ENCODE measurements at places on chromosomes 6 and 20. TPM values are rescaled to one million over a fixed set of nuclear protein-coding genes. Genes with fewer than 3 reads are reported as not detected.

GRCh38 chr20:3731944-3732326 is 550 bp upstream of the HSPA12B start:
- no peak for DNase-seq

GRCh38 chr6:7170117-7170732 is 62.5 kb downstream of the RREB1 start:
- no peak for DNase-seq

DNA sequence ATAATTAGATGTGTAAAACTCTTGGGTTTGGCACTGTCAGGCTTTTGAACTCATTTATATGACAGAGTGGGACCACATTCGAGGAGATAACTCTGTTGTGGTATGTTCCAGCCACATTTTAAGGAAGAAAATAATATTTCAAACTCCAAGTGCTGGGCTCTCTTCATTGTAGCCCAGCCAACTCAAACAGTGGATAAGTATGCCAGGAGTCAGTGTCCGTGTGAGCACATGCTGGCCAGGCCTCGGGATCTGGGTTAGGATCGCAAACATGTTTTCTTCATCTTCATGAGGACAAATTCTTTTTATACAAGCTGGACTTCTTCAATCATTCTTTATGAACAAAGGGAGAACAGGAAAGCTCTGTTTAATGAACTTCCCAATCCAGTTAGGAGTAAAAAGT is 497.5 kb downstream of the MAFB start:
- no peak for DNase-seq

DNA sequence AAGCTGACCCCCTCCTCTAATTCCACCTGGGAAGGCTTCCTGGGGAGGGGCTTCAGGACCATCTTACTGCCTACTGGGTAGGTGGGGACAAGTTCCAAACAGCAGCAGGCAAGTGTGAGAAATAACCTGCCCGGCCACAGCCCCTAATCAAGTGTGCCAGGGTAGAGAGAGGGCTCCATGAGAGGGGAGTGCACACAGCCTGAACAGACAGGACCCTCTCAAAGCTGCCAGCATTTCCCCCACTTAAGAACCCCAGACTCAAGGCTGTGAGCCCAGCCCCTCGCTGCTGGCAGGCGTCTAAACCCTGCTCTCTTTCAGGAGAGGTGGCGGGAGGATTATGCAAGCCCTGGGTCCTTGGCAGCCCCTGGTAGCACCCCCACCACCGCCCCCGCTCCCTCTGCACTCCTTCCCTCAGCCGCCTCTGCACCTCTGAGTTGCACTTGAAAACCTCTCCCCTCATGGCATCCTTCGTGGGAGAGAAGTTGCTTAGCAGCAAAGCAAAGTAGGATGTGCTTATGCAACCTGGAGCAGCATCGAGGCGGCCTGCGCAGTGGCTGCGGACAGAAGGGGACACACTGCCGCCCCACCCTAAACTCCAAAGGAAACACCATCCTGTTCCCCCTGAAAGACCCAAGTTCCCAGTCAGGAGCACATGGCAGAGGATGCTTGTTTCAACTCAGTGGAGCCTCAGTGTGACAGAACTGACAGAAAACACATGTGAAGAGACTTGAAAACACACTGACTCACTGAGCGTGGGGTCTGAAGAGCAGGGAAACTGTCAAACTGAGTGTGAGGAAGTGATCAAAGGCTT is 10.5 kb downstream of the DDRGK1 start:
- DNase-seq = no peak

GRCh38 chr6:3328145-3328544 is 69.4 kb downstream of the PSMG4 start:
- DNase-seq = no peak

- DNase-seq = no peak
Observed at GRCh38 chr6:102736941-102737368, 1343.4 kb downstream of the GRIK2 start.

GRCh38 chr6:11092668-11093375 is 812 bp upstream of the SMIM13 start:
- DNase-seq = no peak

GRCh38 chr6:74939721-74940620 is 265.9 kb downstream of the COL12A1 start:
- DNase-seq = no peak

GRCh38 chr6:53916804-53917463 is 122.1 kb downstream of the LRRC1 start:
- DNase-seq = no peak

GRCh38 chr20:31538326-31538725 is 24.1 kb downstream of the HM13 start:
- no peak for DNase-seq

GRCh38 chr6:36353411-36353915 is 16.8 kb upstream of the BNIP5 start:
- DNase-seq = no peak

Gene GABRR2
- 0.18 TPM for total RNA-seq

Gene PHACTR1
- 17.0 TPM for total RNA-seq

Gene RIN2
- 143 TPM for total RNA-seq

Gene GABRR1
- total RNA-seq = not detected

Gene RPP40
- total RNA-seq = 6.9 TPM

Gene FLRT3
- 5.3 TPM for total RNA-seq

Gene LTA
- not detected for total RNA-seq

Gene SLC22A2
- total RNA-seq = not detected

Gene HEY2
- 0.34 TPM for total RNA-seq

Data from glomerular endothelial cell (primary cell).